Activated CD4-positive, alpha-beta T cell treated with anti-CD3 and anti-CD28 coated beads, Interleukin-2, amount 10 ng/mL, durations not matched to agents 24 days and 14 days (primary cell): ENCODE measurements at places on chromosomes 1 and 21.

DNA sequence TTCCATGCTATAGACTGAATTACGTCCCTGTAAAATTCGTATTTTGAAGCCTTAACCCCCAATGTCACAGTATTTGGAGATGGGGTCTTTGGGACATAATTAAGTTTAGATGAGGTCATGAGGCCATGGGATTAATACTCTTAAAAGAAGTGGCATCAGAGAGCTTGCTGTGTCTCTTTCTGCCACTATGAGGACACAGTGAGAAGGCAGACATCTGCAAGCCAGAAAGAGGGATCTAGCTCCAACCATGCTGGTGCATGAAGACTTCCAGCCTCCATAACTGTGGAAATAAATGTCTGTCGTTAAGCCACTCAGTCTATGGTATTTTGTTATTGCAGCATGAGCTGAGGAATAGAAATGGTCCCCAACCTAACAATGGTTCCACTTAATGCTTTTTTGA lies 99.0 kb downstream of the LTN1 start:
- peaks cover 41% of the 10 kb centered on the region for H3K27me3 ChIP-seq
- H3K27ac ChIP-seq: no peak overlapping the region
- H3K36me3 ChIP-seq: no peaks in the 10 kb centered on the region
- no peak overlapping the region for H3K4me3 ChIP-seq

- no peak for DNase-seq
- no peak overlapping the region for H3K4me3 ChIP-seq
- H3K36me3 ChIP-seq: no peaks in the 10 kb centered on the region
- H3K27me3 ChIP-seq: no peaks in the 10 kb centered on the region
Observed at GRCh38 chr1:245356891-245357585, 202.3 kb downstream of the KIF26B start.

DNA sequence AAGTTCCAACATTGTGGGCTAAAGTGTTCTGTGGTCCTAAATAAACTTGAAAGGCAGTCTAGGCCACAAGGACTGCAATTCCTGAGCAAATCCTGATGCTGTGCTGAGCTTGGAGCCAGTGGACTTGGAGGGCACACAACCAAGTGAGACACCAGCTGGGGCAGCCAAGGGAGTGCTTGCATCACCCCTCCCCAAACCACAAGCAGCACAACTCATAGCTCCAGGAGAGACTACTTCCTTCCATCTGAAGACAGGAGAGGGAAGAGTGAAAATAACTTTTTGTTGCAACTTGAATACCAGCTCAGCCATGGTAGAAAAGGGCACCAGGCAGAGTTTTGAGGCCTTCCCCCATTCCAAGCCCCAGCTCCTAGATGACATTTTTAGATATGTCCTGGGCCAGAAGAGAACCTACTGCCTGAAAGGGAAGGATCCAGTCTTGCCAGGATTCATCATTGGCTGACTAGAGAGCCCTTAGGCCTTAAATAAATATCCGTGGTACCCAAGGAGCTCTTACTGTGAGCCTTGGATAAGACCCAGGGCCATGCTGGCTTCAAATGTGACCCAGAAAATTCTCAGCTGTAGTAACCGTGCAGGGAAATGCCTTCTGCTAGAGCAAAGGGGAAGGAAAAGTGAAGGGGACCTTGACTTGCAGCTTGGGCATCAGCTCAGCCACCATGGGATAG lies 35.4 kb upstream of the LRRC8B start:
- H3K27me3 ChIP-seq: peaks cover 6% of the 10 kb centered on the region
- peaks cover 3% of the 10 kb centered on the region for H3K36me3 ChIP-seq
- DNase-seq: no peak

GRCh38 chr1:212555426-212555825 lies 53.1 kb upstream of the ATF3 start:
- DNase-seq: peak; percentile 22
- peaks cover 56% of the 10 kb centered on the region for H3K27me3 ChIP-seq
- H3K36me3 ChIP-seq: no peaks in the 10 kb centered on the region
- H3K4me3 ChIP-seq: no peak overlapping the region
- peaks cover 7% of the 10 kb centered on the region for H3K4me1 ChIP-seq

- H3K36me3 ChIP-seq: no peaks in the 10 kb centered on the region
- no peaks in the 10 kb centered on the region for H3K27me3 ChIP-seq
- no peaks in the 10 kb centered on the region for H3K4me1 ChIP-seq
- no peak for DNase-seq
Observed at GRCh38 chr1:243944429-243945160, 94.6 kb upstream of the AKT3 start.

DNA sequence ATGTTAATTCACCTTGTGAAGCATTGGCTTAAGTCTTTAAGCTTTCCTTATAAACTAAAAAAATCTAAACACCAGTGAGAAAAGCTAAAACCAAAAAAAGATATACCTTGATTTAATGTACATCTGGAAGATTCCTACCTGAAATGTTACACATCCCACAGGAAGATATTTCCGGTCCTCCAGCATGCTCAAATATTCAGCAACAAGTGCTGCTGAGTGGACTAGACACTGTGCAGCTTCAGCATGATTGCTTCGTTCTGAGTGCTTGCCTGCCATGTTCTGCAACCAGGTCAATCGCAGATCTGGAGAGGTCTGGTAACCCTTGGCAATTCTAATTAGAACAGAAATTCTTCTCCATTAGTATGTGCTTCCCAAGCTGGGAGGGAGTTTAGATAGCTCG lies 57.3 kb downstream of the USP1 start:
- no peak overlapping the region for H3K4me3 ChIP-seq
- H3K27me3 ChIP-seq: no peaks in the 10 kb centered on the region
- no peaks in the 10 kb centered on the region for H3K36me3 ChIP-seq
- H3K27ac ChIP-seq: no peak overlapping the region
- no peaks in the 10 kb centered on the region for H3K4me1 ChIP-seq

DNA sequence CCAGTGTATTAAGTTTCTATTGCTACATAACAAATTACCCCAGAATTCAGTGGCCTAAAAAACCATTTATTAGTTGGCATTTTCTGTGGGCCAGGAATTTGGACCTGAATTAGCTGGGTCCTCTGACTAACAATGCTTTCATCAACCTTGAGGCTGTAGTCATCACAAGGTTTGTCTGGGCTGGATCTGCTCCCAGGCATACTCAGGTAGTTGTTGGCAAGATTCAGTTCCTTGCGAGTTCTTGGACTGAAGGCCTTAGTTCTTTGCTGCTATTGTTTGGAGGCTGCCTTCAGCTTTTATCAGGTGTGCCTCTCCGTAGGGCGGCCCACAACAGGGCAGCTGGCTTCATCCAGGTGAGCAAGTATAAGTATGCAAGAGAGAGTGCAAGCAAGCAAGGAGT lies 31.4 kb upstream of the DEPDC1 start:
- no peak overlapping the region for H3K4me3 ChIP-seq
- H3K4me1 ChIP-seq: no peaks in the 10 kb centered on the region
- H3K27me3 ChIP-seq: no peaks in the 10 kb centered on the region

- no peaks in the 10 kb centered on the region for H3K4me1 ChIP-seq
- H3K27me3 ChIP-seq: peaks cover 7% of the 10 kb centered on the region
- H3K36me3 ChIP-seq: no peaks in the 10 kb centered on the region
- no peak for DNase-seq
Observed at GRCh38 chr1:116451702-116452101, 78.7 kb downstream of the ATP1A1 start.

- H3K36me3 ChIP-seq: no peaks in the 10 kb centered on the region
- H3K27ac ChIP-seq: no peak overlapping the region
- H3K27me3 ChIP-seq: peaks cover 2% of the 10 kb centered on the region
Observed at GRCh38 chr1:180544050-180544449, 14.7 kb upstream of the OVAAL start.
